ENCODE measurements at places on chromosomes 2 and 18. TPM values are rescaled to one million over a fixed set of nuclear protein-coding genes. Genes with fewer than 3 reads are reported as not detected.
A peak's percentile ranks its signal among the peaks of the same experiment; 100 is the strongest.

DNA sequence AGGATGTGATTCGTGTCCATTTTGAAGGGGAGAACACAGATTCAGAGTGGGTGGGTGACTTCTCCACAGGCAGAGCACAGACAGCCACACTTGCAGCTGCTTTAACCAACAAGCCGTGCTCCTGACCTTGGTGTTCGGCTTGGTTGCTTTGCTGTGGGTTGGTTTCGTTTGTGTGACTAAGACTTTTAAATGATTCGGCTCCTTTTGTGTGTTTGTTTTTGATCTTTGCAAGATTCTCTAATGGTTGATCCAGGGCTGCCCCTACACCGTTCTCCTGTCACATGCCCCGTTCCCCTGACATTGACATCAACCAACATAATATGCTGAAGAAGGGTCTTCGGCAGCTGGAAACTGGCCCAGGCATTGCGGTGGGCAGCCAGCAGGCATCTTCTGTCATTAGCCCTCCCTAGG, 95.9 kb upstream of the MBOAT2 start:
- no peak for DNase-seq

The C2orf81 gene
- total RNA-seq: 2.8 TPM

GRCh38 chr2:11521775-11522174, 12.1 kb upstream of the GREB1 start:
- DNase-seq: no peak

- peak; percentile 9 for DNase-seq
Measured at GRCh38 chr18:10164271-10165071, 250.7 kb downstream of the VAPA start.

GRCh38 chr2:32865399-32866068, 81.2 kb upstream of the LTBP1 start:
- DNase-seq: no peak

GRCh38 chr2:54212456-54212855, 43.6 kb downstream of the TSPYL6 start:
- no peak for DNase-seq

DNA sequence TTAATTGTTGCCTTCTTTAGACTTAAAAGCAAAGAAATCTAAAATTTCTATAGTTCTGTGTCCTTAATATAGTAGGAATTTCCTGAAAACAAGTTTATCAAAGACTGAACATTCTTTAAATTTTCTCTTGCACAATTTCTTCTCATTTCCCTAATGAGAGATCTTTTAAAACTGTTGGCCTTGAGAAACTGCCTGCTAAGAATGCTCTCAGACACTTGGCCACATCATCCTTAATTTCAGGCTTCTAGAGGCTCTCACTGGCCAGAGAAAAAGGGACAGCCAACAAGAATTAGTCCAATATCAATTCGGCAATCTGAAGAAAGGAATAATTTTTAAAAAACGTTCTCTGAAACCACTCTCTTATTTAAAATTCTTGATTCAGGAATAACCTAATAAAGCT, 167.0 kb upstream of the CREB1 start:
- DNase-seq: no peak

GRCh38 chr18:49850636-49851035, 37.3 kb upstream of the ACAA2 start:
- DNase-seq: no peak

The RUFY4 gene
- total RNA-seq: not detected

DNA sequence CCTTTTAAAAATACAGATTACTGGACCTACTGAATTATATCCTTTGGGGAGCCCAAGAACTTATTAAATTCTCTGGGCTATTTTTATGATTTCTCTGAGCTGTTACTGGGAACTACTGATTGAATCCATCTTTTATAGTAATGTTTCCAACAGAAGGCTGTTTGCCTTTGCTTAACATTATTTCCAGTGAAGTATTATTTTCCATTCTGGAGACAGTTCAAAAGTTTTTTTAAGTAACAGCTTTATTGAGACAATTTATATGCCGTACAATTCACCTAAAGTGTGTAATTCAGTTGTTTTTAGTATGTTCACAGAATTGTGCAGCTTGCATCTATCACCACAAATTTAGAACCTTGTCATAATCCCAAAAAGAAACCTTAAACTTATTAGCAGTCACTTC, 100.6 kb downstream of the BABAM2 start:
- DNase-seq: no peak

GRCh38 chr2:39120521-39120770, 405 bp downstream of the SOS1 start:
- DNase-seq: no peak

The NPHP1 gene
- total RNA-seq: 12.2 TPM

DNA sequence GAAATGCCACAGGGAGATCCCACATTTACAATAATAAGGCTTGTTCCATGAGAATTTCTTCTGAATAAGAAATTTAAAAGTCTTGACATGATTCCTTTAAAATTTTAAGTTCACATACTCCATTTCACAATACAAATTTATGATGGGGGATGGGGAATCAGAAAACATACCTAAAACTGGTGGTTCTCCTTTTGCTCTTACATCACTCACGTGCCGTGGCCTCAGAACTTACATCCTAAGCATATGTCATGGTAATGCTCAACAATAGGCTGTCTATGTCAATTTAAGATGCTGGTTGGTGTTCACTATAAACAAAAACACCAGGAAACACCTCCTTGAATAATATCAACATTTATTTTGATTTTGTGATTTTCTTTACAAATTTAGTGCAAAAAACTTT, 12.8 kb downstream of the UPP2 start:
- no peak for DNase-seq

GRCh38 chr18:59268721-59269562, 4.3 kb downstream of the RAX start:
- DNase-seq: no peak

DNA sequence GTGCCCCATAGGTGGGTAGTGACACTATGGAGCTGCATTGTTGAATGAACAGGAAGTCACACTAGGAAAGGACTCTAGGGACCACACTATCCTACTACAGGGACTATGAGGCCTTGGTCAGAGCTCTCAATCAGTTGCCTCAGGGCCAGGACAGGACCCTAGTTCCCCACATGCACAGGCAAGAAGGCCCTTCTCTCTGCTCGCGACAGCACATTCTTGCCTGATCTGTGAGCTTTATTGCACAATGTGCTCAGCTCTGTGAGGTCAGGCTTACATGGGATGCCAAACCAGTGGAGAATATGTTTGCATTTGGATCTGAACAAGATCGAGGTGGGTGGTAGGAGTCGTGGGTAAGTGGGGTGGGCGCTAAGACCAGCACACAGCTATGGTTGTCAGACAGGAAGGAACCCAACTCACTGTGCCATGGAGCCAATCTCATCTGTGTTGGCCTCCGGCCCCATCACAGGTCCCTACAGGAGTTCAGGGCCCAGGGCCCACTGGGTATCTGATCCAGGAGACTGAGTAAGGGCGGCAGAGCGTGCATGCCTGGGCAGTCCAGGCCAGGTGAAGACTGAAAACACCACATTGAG, 8.0 kb downstream of the PCARE start:
- no peak for DNase-seq

DNA sequence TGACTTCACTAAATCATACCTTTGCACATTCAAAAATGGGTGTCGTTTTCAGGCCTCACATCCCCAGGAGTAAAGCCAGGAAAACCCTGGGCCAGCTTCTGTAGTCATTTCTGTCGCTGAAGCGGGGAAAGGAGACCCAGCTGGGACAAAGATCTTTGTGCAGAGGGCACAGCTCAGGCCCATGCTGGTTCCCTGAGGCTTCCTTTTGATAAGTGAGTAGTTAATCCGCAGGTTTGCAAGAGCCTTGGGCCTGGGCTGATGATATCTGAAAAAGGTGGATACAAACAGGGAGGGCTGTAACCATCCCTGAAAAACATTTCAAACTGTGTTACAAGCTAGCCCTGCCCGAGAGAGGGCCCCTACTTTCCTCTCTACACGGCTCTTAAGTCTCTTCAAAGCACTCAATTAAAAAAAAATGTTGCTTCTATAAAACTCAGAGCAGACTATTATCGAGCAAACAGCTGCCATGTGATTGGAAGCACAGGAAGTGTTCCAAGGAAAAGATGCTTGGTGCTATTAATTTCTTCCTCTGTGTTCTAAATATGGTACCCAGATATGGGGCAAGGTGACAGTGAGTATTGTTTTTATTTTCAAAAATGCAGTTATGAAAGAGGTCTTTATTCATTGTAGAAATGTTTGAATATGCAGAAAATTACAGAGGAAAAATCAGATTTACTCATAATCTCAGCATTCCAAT, 117.2 kb downstream of the LNPK start:
- no peak for DNase-seq

The NOSTRIN gene
- total RNA-seq: not detected

GRCh38 chr2:122523143-122523542, 767.7 kb downstream of the TSN start:
- no peak for DNase-seq

The DNAJC5G gene
- total RNA-seq: not detected

GRCh38 chr2:241616168-241617125, 20.5 kb downstream of the THAP4 start:
- no peak for DNase-seq

- DNase-seq: no peak
Measured at GRCh38 chr18:55351241-55351691, 236.7 kb downstream of the TCF4 start.

DNA sequence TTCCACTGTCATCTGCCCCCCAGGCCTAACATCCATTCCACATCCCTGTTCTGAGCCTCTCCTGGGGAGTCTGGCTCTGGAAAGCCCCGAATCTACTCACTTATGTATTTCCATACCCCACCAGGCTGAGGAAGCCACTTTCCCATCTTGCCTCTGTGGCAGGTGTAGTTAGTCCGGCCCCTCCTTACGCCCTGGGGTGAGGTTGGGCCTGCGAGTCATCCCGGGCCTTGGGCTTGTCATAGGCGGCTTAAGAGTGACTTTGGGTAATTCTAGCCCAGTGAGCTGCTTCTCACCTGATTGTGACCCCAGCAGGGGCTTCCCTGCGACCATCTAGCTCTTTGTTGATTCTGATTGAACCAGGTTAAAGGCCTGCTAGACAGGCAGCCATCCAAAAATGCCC, 21.1 kb downstream of the PCARE start:
- no peak for DNase-seq

DNA sequence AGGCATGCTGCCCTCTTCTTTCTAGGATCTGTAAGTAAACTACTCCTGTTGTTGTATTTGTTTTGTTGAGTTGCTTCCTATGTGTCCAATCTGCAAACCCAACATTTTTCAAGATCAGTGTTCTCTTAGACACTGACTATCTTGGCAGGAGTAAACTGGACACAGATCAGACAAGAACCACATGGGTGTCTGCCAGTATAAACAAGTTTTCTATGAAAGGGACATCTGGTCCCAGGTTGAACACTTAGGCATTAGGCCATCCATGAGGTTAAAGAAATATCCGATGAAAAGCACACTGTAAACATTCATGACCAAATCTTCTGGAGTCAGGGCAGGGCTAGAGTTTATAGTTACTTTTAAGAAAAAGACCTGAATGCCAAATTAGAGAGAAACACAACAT, 441.8 kb downstream of the NYAP2 start:
- no peak for DNase-seq

The SPDYA gene
- total RNA-seq: 1.7 TPM

The CFAP210 gene
- not detected for total RNA-seq

- DNase-seq: peak; percentile 37
Measured at GRCh38 chr2:166091439-166091838, 36.4 kb downstream of the SCN1A start.

The VWC2L gene
- not detected for total RNA-seq

DNA sequence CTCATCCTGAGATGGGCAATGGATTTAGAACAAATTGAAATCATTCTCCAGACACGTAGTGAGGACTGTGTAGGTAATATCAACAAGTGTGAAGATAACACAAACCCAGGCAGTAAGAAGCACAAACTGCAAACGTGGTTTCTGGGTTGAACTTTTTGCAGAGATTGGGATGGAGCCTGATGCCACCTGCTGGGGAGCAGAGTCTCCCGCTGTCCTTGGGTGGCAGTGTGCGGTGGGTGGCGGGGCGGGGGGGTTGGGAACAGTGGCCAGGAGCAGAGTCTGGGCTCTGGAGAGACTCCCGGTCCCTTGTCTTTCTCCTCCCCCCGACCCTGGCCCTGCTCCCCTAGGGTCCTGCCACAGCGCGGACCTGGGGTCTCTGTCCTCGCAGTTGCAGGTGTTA, 19.5 kb downstream of the TRAF3IP1 start:
- DNase-seq: no peak

The ANO7 gene
- 1.1 TPM for total RNA-seq

GRCh38 chr18:56869189-56869777, 218.1 kb downstream of the WDR7 start:
- peak; percentile 43 for DNase-seq

GRCh38 chr18:42028247-42028832, 73.3 kb downstream of the PIK3C3 start:
- DNase-seq: peak; percentile 50

The LIMS3 gene
- not detected for total RNA-seq

GRCh38 chr2:66364495-66365333, 70.2 kb upstream of the MEIS1 start:
- DNase-seq: no peak

DNA sequence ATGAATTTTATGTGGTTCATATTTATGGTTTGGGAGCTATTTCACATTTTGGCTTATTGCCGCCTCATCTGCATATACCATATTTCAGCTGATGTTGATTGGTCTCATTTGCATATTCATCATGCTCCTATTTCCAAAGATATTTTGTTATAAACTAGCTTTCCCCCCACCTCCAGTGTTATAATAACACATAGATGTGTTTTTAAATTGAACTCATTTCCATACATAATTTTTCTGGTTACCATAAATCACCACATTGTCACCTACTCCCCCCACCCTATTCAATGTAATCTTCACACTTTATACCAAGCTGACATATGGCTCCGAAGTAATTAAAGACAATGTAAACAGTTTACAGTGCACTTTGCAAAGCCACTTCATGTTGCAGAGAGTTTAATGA, 101.2 kb downstream of the FSHR start:
- DNase-seq: no peak

The NYAP2 gene
- total RNA-seq: not detected

The ZNF396 gene
- total RNA-seq: 0.25 TPM

GRCh38 chr2:117359266-117359914, 455.1 kb upstream of the DDX18 start:
- DNase-seq: no peak

DNA sequence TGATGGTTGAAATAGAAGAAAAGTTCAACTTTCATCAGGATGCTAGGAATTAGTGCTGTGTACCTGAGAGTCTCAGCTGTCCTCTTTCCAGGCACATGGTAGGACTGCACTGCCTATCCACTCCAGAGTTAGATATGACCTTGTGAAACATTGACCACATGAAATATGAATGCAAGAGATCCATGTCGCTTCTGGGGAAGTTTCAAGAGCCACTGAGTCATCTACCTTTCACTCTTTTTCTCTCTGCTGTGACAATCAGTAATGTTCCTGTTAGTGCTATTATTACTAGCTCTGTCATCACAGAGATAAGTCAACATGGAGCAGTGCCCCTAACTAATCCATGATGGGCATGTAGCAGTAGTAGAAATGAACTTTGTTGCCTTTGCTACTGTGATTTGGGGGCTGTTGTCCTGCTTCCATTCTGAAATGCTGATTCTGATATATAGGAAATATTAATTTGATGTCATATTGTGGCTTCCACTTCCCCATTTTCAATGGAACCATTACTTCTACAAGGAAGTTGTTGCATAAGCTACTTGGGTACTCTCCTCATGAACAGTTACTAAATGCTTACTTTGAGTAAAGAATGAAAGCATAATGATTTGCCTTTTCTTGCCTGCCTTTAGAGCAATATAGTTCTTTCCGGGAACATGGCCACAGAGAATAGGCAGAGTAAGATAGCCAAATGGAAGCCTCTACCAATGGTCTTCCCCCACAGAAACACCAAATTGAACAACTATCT, 192.8 kb upstream of the ZNF521 start:
- no peak for DNase-seq

- DNase-seq: peak; percentile 27
Measured at GRCh38 chr2:46490521-46491141, 11.3 kb downstream of the TMEM247 start.

All from G401 (cell line).